ENCODE measurements at places on chromosomes 4 and X.

- DNase-seq, result no peak
These were observed 422.6 kb upstream of the TENM3 start for GRCh38 chr4:181820553-181820952.

- no peak for DNase-seq
These were observed 257.5 kb upstream of the FAT1 start for GRCh38 chr4:186981161-186981560.

DNA sequence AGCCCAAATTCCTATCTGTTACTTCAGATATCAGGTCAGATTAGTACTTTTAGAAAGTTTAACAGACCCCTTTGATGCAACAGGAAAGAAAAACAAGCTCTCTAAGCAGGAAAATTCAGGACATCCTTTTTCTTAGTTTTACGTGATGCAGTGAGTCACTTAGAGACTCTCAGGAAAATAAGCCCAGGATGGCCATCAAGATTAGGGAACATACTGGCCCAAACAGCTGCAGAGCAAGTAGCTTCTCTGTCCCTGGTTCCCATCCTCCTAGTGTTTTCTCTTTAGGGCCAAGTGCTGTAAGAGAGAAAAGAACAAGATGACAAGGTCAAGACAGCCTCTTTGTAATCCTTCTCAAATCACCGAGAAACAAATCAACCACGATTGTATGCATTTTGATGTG lies 219.1 kb downstream of the ZNF674 start:
- DNase-seq, result no peak

DNA sequence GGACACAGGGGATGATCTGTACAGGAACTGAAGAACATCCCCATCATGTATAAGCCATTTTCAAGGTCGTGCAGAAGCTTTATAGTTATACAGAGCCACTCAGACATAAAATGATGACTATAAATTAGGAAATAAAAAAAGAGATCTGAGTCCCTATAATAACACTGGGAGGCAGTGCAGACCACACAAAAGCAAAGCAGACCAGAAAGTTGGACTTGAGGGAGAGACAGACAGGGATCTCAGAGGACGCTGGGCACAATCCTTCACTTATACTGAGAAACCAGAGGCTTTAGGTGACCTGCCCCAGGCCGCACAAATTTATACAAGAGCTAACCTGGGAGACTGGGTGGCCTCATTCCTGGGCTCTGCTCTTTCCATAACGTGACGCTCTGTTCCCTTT lies 70.5 kb downstream of the HADH start:
- peak; percentile 12 for DNase-seq

- DNase-seq, result no peak
These were observed 48.9 kb downstream of the MND1 start for GRCh38 chr4:153393397-153393796.

DNA sequence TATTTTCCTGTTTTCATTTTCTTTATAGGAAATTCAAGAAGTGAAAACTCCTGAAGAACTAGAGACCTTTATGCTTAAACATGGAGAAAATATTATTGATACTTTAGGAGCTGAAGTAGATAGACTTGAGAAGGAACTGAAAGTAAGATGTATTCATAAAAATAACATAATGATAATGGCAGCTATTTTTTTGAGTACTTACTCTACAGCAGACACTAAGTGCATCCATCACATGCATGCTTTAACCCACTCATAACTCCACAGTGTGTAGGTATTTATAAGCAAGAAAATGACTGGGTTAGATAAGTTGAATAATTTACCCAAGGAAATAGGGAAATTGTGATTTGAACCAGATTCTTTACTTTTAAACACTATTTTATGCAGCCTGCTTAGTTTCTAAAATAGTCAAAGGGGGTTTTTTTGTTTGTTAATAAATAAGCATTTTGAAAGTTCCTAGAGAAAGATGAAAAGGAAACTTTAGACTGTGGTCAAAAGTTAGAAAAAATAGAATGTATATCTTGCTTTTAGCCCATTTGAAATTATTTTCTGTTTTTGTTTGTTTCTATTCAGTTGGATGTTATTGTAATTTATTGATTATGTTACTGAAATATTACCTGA lies 74.2 kb downstream of the BEND4 start:
- DNase-seq, result no peak

GRCh38 chr4:138911909-138912703 lies 103.5 kb upstream of the NOCT start:
- DNase-seq, result peak; percentile 14

GRCh38 chr4:105145156-105145902 lies 1.3 kb upstream of the TET2 start:
- DNase-seq, result peak; percentile 17

GRCh38 chr4:88697141-88697540 lies 488 bp downstream of the NAP1L5 start:
- no peak for DNase-seq

DNA sequence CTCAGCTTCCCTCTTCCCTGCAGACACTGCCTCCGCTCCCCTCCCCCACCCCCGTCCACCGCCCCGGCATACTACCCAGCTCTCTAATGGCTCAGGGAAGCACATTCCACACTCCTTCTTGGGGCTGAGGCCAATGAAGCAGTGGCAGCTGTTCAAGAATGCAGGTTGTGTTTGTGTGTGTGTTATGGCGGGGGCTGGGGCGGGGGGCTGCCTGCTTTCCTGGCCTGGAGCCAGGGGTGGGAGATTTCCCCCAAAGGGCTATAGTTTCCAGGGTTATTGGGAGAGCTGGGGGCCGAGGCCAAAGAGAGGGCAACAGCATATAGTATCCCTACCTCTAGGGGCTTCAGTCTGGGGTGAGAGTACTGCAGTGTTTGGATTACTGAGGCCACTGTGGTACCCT lies 149.4 kb downstream of the EFNB1 start:
- peak; percentile 40 for DNase-seq

DNA sequence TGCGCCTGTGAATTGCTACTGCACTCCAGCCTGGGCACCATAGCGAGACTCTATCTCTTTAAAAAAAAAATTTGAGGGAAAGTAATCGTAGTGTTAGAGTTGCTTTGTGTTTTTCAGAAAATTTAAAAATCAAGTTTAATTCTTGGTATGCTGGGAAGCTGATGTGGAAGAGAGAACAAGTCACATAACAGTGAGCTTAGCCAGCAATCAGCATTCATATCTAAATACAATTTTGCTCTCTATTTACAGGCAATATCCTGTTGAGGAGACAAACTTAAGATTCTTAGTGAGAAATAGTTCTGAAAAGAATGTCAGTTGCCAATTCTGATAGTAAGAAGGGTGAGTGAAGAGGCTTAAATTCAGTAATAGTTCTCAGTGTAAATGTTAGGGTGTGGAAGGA lies 9.6 kb upstream of the NDUFC1 start:
- DNase-seq, result no peak

GRCh38 chr4:118941149-118941548 lies 52.5 kb downstream of the SYNPO2 start:
- no peak for DNase-seq

- no peak for DNase-seq
These were observed 274.6 kb downstream of the NAF1 start for GRCh38 chr4:162891788-162892707.

- DNase-seq, result no peak
These were observed 90.3 kb upstream of the TMEM150C start for GRCh38 chr4:82652062-82652461.

GRCh38 chrX:112266136-112266535 lies 183.6 kb upstream of the TRPC5 start:
- DNase-seq, result no peak

DNA sequence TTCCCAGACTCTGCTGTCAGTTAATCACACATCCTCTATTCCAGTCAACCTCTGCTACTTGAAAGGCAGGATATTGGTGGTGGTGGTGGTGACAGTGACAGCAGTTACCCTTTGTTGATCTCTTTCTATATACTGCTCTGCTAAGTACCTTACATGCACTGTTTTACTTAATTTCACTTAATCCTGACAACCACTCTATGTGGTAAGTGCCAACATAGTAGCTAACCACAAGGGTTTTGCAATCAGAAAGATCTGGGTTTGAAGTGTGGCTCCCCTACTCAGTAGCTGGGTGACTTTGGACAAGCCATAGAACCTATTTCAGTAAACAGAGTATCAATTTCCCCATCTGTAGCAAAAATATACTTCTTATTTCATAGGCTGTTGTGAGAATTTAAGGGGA lies 24.2 kb upstream of the F9 start:
- no peak for DNase-seq

GRCh38 chr4:127997534-127998388 lies 32.6 kb downstream of the ABHD18 start:
- no peak for DNase-seq

DNA sequence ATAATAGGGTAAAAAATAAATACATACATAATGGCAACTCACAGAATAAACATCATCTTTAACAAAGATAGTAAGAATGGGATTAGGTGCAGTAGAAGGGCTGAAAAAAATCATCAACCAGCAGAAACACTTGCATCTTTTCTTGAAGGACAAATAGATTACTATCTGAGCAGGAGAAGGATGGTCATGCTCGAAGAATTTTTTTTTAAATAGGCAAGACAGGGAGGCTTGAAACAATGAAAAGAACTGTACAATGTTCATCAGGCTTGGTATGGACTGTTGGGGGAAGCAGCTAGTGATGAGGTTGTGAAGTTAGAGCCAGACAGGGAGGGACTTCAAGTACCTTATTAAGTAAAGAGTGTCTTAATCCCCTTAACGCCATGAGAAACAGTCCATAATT lies 167.4 kb upstream of the LDB2 start:
- DNase-seq, result no peak

- no peak for DNase-seq
These were observed 77.2 kb downstream of the ATP10D start for GRCh38 chr4:47562297-47562696.

GRCh38 chr4:83238393-83239248 lies 46.0 kb downstream of the COQ2 start:
- DNase-seq, result no peak

DNA sequence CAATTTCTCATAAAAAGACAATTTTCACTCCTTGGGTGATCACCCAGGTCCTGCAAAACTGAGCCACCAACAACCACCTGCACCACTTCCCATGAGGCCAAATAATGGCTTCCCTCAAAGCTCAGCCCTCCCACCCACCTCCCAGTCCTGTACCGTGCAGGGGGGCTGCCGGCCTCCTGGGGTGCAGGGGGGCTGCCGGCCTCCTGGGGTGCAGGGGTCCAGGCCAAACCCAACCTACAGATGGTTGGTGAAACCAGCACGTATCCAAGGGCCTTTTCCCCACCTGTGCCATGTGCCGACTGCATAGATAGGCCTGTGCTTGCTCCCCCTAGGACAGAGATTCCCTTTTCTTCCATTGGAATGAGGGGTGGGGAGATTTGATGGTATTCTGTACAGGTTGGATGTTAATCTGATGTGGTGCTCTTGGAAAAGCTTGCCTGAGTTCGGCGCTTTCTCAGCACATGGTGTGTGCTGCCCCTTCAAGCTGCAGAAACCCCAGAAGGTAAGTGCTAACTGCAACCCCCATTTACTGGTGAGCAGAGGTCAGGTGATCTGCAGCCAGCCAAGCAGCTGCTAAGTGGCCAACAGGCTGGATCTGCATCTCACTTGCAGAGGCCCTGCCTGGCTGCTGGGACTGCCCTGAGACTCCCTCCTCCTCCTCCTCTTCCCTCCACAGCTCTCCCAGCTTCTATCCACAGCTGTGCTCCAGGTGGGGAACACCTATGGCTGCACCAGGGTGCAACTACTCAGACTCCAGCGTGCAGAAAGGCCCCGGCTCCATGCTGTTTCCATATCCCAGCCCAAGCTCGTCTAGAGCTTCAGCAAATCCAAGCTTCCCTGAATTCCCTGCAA lies 38.8 kb downstream of the FRG1 start:
- no peak for DNase-seq

DNA sequence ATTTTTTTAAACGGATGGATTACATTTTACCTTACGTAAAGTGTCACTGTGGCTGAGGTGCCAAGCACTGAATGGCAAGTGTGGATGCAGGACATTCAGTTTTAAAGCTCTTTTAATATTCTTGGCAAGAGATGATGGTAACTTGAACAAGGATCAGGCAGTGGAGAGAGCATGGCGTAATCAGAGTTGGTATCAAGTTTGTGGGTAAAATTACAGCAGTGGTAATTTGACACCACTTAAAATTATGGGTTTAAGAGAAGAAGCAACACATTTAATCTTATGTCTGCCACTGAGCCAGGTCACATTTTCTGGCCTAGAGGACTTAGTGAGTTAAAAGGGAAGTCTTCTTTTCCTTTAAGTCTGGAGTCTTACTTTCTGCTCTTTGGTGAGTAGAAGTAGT lies 100.5 kb downstream of the NAA11 start:
- DNase-seq, result peak; percentile 26

GRCh38 chr4:139814323-139815015 lies 148.8 kb downstream of the MGST2 start:
- DNase-seq, result peak; percentile 44

DNA sequence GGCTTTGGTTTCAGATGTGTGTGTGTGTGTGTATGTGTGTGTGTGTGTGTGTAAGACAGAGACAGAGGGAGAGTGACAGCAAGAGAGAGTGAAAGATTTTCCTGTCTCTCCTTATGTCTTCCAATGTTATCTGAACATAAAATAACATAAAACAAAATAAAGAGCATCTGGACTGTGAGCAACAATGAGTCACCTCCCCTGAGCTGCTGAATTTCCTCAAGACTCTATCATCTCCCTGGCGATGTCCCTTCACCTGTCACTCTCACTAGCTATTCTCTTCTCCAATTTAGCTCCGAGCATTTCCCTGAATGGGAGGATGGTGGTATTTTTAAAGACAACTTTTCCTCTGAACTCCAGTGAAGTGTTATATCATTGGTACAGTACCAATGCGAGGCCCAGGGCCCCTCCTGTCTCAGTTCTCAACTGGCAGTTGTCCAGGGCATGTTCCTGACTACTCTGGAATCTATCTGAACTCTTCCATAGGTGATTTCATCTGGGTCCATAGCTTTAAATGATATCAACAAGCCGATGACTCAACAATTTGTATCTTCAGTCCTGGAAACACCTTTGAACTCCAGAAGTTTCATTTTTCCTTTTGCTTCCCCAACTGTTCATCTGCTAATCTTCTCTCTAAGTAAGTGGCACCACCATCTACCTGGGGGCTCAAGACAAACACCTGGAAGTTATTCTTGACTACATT lies 195.0 kb upstream of the CLNK start:
- DNase-seq, result no peak

GRCh38 chrX:72330131-72330530 lies 24.4 kb upstream of the CITED1 start:
- no peak for DNase-seq

DNA sequence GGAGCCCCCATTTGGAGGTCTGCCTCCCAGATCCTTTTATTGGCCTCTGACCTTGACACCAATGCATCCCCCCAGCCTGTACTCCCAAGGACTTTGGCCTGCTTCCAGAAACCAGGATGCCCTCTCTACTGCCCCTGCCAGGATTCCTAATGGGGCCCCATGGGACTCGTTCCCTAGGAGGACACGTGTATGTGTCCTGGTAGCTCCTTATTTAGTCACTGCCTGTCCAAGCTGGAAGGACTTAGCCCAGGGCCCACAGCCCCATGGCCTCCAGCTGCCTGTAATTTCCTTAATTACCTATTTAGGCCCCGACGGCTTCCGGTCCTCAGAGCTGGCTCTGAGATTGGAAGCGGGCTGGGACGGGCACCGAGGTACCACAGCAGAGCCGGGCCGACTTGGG lies 9.4 kb downstream of the ATP2B3 start:
- peak; percentile 39 for DNase-seq

Data from NCI-H2227 treated with DMSO at 0.1 percent for 48 hours (cell line).